ENCODE measurements at places on chromosomes 6 and 20.

GRCh38 chr6:24076011-24076410 is 50.0 kb upstream of the NRSN1 start:
- DNase-seq: no peak

GRCh38 chr20:5722927-5723326 is 27.3 kb upstream of the SHLD1 start:
- no peak for DNase-seq

DNA sequence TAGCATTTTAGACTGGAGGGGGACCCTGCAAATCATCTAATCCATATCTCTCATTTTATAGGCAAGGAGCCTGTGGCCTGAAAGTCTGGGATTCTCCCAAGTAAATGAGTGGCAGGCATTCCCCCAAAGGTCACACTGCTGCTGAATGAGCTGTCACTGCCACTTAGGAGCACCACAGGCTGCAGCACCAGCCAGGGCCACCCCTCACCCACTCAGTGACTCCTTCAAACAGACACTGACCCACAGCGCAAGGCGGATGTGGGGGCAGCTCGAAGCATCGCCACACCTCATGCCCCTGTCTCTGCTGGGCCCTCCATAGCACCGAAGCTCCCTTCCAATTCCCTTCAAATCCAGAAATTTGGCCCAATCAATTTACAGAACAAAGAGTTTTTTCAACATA is 119.9 kb upstream of the ARID1B start:
- no peak for DNase-seq

GRCh38 chr6:3761989-3762270 is 10.4 kb upstream of the PXDC1 start:
- DNase-seq: no peak
